ENCODE measurements at places on chromosomes 6 and 20.

GRCh38 chr6:125924697-125925358 is 31.7 kb upstream of the HINT3 start:
- no peak for DNase-seq

DNA sequence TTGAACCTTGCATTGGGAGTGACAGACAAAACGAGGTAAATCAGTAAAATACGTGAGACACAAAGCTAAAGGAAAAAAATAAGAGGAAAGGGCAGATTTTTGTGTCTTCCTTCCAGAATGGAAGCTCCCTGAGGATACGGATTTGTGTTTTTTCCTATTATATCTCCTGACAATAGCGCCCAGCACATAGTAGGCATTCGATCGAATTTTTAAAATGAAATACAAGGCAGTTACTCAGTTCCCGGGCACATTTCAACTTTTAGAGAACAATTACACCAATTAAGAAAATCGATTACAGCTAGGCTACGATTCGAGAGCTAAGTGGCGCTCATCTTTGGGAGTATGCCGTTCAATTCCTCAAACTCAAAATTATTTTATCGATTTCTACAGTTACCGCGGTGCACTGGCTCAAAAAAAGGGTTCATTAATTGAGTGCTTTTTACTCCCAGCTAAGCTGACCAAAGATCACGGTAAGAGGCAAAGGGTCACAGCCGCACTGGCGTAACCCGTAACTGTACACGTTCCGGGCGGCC is 443 bp downstream of the RMND1 start:
- no peak for DNase-seq

- DNase-seq, result no peak
Observed at GRCh38 chr6:135871296-135871695, 19.8 kb downstream of the PDE7B start.

- DNase-seq, result no peak
Observed at GRCh38 chr6:53854843-53855567, 60.2 kb downstream of the LRRC1 start.

- DNase-seq, result no peak
Observed at GRCh38 chr6:3444276-3445088, 12.4 kb downstream of the SLC22A23 start.

GRCh38 chr20:20461551-20461950 is 93.6 kb downstream of the INSM1 start:
- no peak for DNase-seq

- DNase-seq, result no peak
Observed at GRCh38 chr6:33745548-33745947, 1.2 kb downstream of the IP6K3 start.

GRCh38 chr6:134240665-134241431 is 77.1 kb downstream of the SGK1 start:
- peak; percentile 44 for DNase-seq

GRCh38 chr20:45510242-45510862 is 5.1 kb downstream of the SPINT3 start:
- DNase-seq, result no peak

DNA sequence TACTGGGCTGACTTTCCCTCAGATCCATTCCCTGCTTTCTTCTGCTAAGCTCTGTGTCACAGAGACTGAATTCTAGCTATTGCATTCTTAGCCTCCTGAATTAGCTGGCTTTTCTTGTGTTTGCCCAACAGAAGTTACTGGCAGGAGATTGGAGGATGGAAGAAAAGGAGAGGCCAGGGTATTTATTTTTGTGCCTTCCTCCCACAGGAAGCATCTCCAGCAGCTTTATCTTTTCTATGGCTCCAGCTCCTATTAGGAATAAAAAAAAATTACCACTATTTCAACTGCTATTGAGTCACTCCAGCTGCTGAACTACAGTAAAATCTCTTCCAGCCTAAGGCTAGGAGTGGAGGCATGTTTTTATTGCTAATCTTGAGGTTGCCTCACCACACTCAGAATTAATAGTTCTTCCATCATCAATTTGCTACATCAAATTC is 492.4 kb downstream of the RFPL4B start:
- no peak for DNase-seq

DNA sequence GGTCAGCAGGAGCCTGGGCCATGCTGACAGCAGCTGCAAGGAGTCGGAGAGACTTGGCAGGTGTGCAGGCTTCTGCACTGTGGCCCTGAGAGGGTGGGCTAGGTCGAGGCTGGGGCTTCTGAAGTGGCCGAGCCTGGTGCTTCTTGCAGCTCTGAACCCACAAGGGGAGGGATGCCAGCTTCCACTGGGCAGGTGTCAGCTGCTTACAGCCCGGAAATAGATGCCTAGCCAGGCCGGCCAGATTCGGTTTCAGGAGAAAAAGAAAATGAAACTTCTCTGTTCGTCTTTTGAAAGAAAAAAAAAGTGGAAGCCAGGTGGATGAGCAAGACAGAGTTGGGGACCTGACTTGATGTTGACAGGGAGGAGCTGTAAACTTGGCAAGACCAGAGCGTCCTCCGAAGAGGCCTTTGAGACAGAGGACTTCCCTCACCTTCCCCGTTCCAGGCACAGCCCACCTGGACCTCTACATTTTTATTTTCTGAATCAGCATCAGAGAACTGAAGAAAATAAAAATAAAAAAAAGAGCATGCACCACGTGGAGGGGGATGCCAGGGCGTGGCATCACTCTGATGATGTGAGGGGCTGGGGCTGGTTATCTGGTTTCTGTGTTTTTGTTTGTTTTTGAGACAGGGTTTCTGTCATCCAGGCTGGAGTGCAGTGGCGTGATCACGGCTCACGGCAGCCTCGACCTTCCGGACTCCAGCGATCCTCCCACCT is at the start of gene ZBP1:
Gene ZBP1, minus strand, starts transcription at position 153 of the 717 bp plus-strand sequence. Its CDS starts 131 bp downstream, at position 22.
- DNase-seq, result no peak

DNA sequence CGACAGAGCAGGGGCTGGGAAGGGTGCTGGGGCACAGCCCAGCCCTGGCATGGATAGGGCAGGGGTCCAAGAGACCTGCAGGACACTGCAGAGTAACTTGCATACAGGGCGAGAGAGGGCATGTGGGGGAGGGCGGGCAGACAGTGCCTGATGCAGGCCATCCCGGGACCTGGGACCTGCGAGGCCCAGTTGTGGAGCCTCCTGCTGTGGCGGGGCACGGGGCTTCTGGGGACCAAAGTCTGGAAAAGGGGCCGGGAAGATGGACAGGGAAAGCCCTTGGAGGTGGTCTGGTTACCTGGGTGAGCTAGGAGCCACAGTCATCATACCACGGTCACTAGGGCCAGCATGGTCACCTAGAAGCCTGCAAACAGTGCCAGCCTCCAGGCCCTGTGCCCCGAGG is 412 bp upstream of the TUBB1 start:
- DNase-seq, result no peak

DNA sequence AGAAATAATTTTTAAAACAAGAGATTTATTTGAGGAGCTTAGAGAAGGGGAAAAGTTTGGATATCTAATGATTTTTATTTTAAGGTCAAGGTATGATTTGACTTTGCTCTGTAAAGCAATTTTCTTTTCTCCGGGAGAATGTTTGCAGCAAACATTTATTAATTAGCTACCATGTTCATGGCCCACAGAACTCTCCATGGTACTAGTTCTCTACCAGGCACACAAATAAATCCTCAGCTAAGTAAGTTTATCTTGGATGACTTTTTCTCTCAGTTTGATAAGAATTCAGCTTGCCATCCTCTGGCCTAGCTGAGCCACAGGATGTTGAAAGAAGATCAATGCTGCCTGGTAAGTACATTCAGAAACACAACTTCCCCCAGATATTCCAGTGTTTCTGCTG is 94.3 kb downstream of the PHACTR3 start:
- DNase-seq, result no peak

- DNase-seq, result no peak
Observed at GRCh38 chr6:90285042-90285481, 11.6 kb downstream of the BACH2 start.

GRCh38 chr6:44531442-44532015 is 144.0 kb downstream of the CDC5L start:
- DNase-seq, result no peak

DNA sequence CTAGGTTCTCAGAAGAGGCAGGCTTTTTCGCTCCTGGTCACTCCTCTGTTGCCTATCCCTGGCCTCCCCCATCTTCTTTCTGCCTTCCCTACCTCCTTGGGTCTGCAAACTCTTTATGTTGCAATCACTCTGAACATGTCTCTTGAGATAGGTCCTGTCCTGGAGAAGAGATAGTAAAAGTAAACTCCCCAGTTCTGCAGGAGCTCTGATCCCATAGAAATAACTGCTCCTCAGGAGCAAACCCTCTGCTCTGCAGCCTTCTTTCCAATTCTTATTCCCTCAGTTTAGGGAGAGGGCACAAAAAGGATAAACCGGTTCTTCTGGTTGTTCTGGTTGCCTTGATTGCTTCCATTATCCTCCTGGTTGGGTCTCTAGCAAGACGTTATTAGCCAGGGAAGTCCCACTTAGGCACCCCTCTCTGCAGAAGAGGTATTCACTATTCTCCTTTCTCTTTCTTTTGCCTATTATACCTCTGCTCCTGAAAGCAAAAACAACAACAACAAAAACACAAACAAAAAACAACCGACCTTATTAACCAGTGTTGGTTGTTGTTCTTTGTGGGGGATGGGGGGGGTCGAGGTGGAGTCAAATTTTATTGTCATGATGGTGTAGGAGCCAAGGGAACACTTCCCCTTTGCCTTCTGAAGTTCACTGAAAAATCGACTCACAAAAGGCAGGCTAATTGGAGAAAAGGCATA is 973 bp downstream of the TRIM38 start:
- no peak for DNase-seq

- no peak for DNase-seq
Observed at GRCh38 chr6:52632011-52632410, 38.9 kb upstream of the TMEM14A start.

- DNase-seq, result no peak
Observed at GRCh38 chr20:63652192-63652980, 838 bp downstream of the STMN3 start.

DNA sequence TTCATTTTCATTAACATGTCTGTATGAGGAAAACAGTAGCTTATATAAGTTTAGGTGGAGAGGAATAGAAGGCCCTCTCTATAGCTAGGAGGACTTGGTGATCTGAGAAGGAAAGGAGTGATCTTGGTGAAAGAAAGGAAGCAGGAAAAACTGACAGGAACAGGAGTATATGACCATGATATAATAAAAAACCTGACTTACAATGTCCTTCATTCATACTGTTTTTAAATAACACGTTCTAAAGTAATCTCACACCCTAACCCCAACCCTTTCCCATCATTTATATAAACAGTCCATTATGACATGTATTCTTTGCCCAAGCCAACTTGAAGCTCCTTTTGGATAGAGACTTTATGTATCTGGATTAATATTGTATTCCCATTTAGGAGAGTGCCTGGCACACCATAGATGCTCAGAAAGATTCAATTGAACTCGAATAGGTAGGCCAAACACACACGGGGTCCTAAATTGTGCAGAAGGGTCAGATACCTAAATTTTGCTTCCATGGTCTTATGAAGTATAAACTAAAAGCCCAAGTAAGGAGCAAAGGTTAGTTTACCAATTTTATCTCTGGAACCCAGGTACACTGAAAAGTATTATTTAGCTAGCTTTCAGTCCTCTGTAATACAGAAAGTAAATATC is 75.9 kb downstream of the OR2B2 start:
- no peak for DNase-seq

DNA sequence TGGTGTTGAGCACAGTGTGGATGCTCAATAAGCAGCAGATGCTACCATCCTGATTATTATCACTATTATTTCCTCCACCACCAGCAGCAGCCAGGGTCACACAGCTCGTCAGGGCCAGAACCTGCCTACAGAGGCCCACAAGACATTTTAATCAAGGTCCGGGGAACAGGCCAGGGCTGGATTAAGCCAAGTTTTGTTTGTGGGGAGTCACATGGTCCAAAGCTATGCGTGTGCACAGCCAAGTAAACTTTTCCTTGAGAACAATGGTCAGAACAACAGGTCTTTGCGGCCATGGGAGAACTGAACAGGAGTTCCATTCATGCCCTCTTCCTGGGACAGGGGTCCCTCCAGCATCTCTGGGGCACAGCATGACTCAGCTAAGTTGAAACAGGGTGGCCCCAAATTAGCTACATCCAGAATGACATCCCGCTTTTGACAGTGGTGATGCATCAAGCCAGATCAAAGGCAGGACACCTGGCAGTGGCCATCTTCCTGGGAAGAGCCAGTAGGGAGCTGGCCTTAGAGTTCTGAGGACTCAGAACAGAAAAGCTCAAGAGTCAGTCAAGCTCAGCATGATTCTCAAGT is 11.7 kb downstream of the SNTA1 start:
- no peak for DNase-seq

DNA sequence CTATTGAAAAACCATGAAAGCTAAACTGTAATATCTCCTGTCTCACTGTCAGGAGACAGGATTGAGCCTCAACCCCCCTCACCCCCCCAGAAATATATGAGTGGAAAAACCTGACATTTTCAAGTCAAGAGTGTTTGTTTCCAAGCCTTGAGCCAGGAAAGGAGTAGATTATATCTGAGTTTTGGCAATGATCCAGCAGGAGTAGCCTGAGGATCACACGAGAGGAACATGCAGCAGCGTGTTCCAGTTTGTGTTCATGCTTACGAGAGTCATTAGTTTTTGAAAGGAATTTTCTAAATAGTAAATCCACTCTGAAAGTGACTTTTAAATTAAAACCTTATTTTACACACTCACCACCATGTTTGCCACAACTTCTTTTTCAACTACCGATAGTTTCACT is 15.8 kb downstream of the IL22RA2 start:
- no peak for DNase-seq

DNA sequence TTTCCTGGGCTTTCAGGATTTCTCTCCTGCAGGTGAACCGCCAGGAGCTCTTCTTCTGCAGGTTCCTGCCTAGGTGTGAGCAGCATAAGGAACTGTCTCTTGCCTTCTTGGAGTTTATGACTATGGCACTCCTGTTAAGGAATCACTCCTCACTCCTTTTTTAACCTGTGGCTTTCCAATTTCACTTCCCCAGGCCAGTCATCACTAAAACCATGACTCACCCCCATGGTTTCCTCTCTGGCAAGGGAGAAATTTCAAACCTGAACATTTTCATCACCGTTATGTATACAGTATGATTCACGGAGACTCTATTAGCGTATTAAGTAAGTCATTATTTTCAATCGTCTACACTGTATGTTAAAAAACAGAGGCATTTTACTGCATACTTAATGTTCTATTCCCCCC is 78.2 kb upstream of the ARID1B start:
- DNase-seq, result no peak
